Mucosa of gallbladder (tissue), 1 donor: ENCODE measurements at places on chromosomes 5 and 9. TPM values are rescaled to one million over a fixed set of nuclear protein-coding genes. Genes with fewer than 3 reads are reported as not detected.

Gene MARCHF11
- total RNA-seq: not detected

Gene FAM221B
- not detected for total RNA-seq

Gene PCAT7
- total RNA-seq: 0.17 TPM

Gene SPATA31A3
- not detected for total RNA-seq

Gene SPINK9
- total RNA-seq: not detected

Gene ARID3C
- total RNA-seq: not detected

Gene ZNF300
- 5.0 TPM for total RNA-seq

Gene ADAMTS6
- 19.0 TPM for total RNA-seq

Gene WDR41
- total RNA-seq: 30.1 TPM

Gene CLTA
- 185 TPM for total RNA-seq
